Peyer's patch (tissue), 4 donors: ENCODE measurements at places on chromosomes 2 and 18. TPM values are rescaled to one million over a fixed set of nuclear protein-coding genes. Genes with fewer than 3 reads are reported as not detected.

DNA sequence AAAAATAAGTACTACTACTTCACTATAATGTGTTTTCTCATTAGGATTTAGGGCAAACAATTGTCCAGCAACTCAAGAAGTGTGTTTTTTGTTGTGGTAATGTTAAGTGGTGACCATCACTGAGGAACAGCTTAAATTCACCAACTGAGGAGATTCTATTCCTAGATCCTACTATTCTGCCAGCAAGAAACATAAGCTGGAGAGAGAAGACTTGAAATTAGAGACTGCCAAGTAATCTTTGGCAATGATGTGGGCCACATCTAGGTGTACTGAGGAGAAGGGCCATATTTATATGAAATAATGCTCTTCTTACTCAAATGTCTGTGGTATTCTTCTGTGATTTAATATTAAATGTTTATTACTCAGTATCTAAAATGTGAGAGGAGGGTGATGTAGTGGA, 44.3 kb upstream of the MSTN start:
- H3K4me1 ChIP-seq = no peaks in the 10 kb centered on the region
- no peaks in the 10 kb centered on the region for H3K27me3 ChIP-seq
- no peak overlapping the region for H3K27ac ChIP-seq

DNA sequence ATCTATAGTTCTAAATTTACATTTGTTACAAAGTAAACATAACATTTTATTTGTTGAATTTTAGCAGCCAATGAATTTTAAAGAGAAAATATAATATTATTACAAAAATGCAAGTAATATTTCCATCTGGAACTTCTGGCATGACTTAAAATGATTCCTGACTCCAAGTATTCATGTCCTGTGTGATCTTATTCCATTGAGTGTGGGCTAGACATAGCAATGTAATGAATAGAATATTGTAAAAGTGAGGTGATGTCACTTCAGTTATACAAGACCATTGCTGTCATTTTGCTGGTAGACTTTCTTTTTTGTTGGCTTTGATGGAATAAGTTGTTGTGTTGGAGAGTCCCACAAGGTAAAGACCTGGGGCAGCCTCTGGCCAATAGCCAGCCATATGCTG, 912.2 kb upstream of the PIK3C3 start:
- H3K4me1 ChIP-seq = no peaks in the 10 kb centered on the region
- H3K27ac ChIP-seq = no peak overlapping the region
- no peak for DNase-seq
- no peaks in the 10 kb centered on the region for H3K27me3 ChIP-seq
- H3K4me3 ChIP-seq = no peak overlapping the region

DNA sequence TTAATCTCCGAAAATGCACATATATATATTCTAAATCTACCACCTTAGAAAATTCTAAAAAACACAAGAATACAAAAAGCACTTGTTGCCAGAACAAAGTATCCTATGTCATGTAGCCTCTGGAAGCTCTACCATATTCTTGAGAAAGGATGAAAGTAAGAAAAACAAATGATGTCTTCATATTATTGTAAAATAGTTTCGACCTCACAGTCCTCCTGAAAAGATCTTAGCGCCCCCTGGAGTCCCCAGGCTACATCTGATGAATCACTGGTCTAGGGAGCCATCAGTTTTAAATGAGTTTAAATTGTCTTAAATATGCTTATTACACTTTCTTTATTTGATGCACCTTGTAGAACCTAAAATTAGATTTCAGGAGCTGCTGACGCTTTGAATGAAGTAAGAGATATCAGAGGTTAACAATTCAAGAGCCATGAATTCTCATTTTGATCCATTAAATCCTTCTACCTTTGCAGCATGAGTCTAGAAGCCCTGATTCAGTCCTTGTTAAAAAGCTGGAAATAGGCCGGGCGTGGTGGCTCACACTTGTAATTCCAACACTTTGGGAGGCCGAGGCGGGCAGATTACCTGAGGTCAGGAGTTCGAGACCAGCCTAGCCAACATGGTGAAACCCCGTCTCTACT, 138.8 kb downstream of the MCFD2 start:
- H3K4me3 ChIP-seq = no peak overlapping the region
- H3K4me1 ChIP-seq = no peaks in the 10 kb centered on the region
- peak; percentile 82 for DNase-seq
- H3K36me3 ChIP-seq = no peaks in the 10 kb centered on the region
- no peak overlapping the region for H3K27ac ChIP-seq
- no peaks in the 10 kb centered on the region for H3K27me3 ChIP-seq

- no peaks in the 10 kb centered on the region for H3K27me3 ChIP-seq
- H3K36me3 ChIP-seq = no peaks in the 10 kb centered on the region
- no peak for DNase-seq
- no peaks in the 10 kb centered on the region for H3K4me1 ChIP-seq
- H3K4me3 ChIP-seq = no peak overlapping the region
Measured at GRCh38 chr18:79738581-79739439, 58.9 kb upstream of the KCNG2 start.

DNA sequence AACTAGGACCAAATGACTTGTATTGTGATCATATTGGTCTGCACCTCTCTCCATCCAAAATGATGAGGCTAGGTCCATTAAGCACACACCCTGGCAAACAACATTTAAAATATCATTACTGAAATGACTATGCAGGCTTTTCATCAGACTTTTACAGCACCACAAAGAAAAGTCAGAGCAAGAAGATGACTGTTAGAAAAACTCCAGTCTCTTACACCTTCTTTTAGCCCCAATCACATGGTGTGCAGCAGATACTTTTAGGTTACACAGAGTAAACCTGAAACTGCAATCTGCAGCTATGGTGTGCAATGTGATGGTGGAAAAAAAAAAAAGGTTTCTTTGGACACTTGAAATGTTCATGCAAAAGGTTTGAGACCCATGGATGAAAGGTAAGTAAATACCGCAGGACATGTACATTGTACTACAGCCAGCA, 5.4 kb upstream of the POLI start:
- H3K27ac ChIP-seq = no peak overlapping the region
- no peaks in the 10 kb centered on the region for H3K27me3 ChIP-seq
- H3K36me3 ChIP-seq = no peaks in the 10 kb centered on the region

DNA sequence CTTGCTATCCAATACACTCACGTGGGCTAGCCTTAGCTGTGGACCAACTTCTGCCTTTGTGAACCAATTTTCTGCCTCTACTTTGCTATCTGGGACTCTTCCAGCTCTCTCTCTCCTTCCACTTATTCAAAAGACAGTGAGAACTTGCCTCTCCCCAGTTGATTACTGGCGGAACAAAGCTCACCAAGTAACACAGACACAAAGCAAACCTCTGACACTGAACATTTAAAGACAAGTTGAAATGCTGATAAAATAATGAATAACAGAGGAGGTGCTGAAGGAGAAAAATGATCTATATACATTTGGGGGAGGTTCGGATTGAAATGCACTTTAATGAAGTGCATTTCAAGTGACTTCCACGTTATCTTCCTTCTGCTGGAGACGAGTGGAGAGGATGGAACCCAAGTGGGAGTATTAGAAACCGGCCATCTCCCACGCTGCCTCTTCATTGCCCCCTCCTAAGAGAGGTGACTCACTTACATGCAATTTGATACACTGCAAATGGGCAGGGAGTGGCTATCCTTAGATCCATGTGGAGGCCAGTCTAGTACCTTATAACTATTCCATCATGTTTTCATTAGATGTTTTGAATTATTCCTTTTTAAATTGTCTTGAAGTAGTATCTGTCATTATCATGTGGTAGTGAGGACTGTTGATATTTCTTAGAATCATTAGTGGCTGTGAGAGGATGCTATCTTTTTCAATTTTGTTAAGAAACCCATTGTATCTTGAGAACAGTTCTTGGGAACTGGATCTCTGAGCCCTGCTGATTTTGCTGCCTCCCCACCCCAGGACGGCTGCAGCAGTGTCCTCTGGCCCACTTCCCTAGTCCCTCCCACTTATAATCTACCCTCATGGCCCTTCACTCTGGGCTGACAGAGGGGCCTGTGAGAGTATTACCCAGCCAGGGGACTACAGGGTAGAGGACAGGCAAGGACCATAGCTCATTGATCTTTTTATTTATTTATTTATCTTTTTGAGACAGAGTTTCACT, 6.0 kb upstream of the GLI2 start:
- H3K4me3 ChIP-seq = no peak overlapping the region
- no peaks in the 10 kb centered on the region for H3K4me1 ChIP-seq
- no peak for DNase-seq
- no peaks in the 10 kb centered on the region for H3K36me3 ChIP-seq

DNA sequence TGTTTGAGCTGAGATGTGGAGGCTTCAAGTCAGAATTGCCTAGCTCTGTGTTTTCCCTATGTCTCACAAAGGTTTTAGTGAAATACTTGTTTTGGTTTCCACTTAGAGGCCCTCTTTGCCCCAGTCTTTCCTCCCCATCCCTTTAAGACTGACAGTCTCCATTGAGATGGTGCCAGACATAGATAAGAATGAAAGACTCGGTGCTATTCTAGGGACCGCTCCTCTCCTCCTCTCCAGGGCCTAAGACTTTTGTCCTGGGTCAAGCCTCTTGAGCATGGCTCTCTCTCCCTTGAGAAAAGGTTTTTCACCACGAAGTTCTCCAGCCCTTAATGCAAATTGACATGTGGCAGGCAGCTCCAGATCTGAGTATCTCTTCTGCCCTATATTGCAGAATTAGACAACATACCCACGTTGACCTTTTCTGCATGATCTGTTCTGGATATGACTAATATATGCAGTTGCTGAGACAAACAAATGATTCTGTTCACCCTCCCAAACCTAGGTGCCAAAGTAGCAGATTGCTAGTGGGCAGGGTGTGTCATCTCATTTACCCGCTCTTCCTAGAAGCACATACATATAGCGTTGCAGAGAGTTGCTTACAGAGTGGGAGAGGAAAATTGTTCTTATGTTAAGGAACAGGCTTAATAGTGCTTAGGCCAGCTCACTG, 47.5 kb upstream of the ACSL3 start:
- H3K27ac ChIP-seq = no peak overlapping the region
- DNase-seq = no peak
- H3K27me3 ChIP-seq = no peaks in the 10 kb centered on the region
- H3K4me3 ChIP-seq = no peak overlapping the region
- no peaks in the 10 kb centered on the region for H3K4me1 ChIP-seq

GRCh38 chr18:36766836-36767235, 62.0 kb downstream of the TPGS2 start:
- H3K27me3 ChIP-seq = no peaks in the 10 kb centered on the region
- no peaks in the 10 kb centered on the region for H3K36me3 ChIP-seq
- H3K4me3 ChIP-seq = no peak overlapping the region
- DNase-seq = no peak

The FOXD4L1 gene
- total RNA-seq = not detected

GRCh38 chr2:165825041-165825440, 31.0 kb upstream of the GALNT3 start:
- H3K36me3 ChIP-seq = no peaks in the 10 kb centered on the region
- no peak for DNase-seq
- H3K4me3 ChIP-seq = no peak overlapping the region
- no peaks in the 10 kb centered on the region for H3K4me1 ChIP-seq

DNA sequence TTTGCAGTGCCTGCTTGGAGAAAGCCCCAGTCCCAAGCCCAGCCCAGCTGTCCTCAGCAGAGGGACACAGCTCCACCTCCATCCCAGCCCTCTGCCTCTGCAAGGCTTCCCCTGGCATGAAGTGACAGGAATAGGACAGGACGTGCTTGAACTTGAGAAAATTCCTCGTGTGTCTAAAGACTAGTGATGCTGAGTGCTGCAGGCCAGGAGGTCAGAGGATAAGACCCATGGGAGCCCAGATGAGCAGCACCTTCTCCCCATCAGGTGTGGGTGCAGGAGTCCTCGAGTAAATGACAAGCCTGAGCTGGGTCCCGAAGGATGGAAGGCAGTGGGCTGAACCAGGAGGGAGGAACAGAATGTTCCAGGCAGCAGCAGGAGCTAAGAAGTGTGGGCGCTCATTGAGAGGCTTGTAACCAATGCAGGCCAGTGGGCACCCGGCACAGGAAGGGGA, 67.8 kb upstream of the UXS1 start:
- no peaks in the 10 kb centered on the region for H3K27me3 ChIP-seq
- no peak overlapping the region for H3K4me3 ChIP-seq
- DNase-seq = no peak
- no peaks in the 10 kb centered on the region for H3K36me3 ChIP-seq
